ENCODE measurements at places on chromosomes 1 and 21.

GRCh38 chr1:113732802-113733201 is 26.5 kb downstream of the PHTF1 start:
- DNase-seq = no peak

DNA sequence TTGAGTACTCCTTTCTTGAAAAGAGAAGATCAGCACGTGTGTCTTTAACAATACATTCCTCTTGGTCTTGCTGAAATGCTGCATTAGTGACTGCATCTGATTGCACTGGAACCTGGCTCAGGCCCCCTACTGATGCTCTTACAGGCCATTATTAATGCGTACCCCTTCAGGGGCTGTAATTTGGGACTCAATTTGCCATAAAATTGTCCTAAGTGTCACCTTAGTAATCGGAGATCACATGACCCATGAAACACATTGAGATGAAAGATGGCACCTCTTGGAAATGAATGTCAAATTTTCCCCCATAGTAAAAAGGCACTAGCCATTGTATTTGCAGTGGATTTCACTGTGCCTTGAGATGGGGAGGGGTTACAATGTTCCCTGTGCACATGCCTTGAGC is 563.3 kb downstream of the KIF26B start:
- no peak for DNase-seq

GRCh38 chr1:4636644-4637380 is 17.6 kb upstream of the AJAP1 start:
- DNase-seq = no peak

GRCh38 chr1:184959626-184960025 is 14.7 kb downstream of the NIBAN1 start:
- peak; percentile 7 for DNase-seq

GRCh38 chr1:69171248-69171647 is 396.5 kb upstream of the LRRC7 start:
- DNase-seq = no peak

GRCh38 chr1:106944721-106945120 is 111.8 kb upstream of the PRMT6 start:
- peak; percentile 41 for DNase-seq

DNA sequence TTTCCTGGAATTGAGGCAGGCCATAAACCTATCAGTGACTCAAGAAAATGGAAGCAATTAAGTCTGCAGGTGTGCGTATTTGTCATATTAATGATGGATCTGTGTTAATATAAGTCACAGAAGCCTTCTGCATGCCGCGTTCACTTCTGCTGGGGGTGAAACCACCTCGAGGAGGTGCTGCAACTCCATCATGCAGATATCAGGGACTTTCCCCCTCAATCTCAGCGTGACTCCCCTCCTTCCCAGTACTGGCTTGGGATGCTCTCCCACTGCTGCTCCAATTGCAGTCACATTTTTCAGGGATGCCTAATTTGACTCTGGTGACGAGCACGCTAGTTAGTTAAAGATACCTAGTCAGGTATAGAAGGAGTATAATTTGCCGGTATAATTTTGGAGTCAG is 87.5 kb downstream of the ASTN1 start:
- DNase-seq = no peak

DNA sequence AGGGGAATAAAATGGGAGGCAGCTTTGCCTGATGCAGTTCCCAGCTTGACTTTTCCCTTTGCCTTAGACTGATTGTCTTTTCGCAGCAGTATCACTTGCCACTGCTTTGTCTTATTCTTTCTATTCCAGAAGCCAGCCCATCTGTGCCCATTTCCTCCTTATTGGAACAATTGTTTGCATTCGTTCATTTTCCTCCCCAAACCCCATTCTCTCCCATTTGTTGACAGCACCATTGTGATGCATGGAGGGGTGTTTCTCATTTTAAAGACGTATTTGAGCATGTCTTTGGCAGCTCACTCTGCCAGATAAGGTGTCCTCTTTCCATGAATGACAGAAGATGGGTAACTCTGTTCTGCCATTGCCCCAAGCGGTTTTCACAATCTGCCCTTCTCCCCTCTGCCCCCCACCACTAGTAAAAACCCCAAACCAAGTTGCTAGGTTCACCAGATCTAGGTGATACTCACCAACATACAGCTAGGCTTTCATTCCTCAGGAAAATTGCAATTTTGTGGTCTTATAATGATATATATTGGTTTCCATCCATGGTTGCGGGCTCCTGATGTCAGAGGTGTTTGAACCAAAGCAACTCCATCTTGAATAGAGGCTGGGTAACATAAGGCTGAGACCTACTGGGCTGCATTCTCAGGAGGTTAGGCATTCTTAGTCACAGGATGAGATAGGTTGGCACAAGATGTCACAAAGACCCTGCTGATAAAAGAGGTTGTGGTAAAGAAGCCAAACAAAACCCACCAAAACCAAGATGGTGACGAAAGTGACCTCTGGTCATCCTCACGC is 30.8 kb downstream of the SERBP1 start:
- DNase-seq = no peak
